ENCODE measurements at places on chromosomes 5 and 9.

- DNase-seq = no peak
Measured at GRCh38 chr9:36191290-36191645, 547 bp downstream of the CLTA start.

DNA sequence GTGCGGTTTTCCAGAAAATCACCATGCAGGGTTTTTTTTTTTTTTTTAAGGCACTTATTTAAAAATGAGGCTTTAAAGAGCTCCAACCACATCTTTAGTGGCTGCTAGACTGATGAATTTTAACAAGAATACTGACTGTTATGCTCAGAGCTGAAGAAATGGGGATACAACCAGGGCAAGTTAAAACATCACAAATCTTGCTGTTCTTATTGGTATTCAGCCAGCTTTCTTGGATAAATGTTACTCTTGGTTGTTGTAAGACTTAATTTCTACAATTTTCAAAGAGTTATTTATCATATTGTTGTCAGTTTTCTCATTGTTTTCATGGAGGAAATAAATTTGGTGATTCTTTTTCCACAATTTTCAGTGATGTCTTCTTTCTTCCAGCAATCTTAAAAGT is 352.8 kb upstream of the FAM174A start:
- DNase-seq = no peak

DNA sequence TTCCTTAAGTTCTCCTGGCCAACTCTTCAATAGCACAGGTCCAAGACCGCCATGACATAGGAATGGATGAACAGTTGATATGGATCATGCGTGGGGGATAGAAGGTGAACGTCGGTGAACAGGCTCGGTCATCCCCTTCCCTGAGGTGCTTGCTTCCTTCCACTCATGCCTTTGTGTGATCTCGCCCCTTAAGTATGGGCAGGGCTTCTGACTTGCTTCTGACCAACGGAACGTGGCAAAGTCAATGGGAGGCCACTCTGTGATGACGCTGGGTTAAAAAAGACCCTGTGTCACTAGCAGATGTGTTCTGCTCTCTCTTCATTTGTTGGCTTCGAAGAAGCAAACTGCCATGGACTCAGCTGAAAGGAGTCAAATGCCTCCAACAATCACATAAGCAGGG is 240.5 kb upstream of the TUT7 start:
- no peak for DNase-seq

DNA sequence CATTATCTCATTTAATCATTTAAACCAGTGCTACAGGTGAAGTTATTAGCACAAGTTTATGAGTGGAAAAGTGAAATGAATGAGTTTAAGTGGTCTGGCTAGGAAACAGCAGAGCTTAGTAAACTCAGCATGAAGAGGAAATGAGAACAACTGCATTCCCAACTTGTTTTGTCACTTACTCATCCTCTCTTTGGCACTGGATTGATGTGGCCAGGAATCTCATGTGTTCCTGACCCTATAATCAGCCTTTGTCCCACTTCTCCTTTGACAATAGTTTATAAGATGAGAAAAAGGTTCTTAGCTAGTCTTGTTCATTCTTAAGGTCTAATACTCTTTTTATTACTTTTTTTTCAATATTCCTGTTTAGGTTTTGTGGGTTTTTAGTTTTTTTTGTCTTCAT is 559.2 kb upstream of the TLE4 start:
- DNase-seq = no peak

- no peak for DNase-seq
Measured at GRCh38 chr9:4114569-4115505, 185.0 kb downstream of the GLIS3 start.
